ENCODE measurements at places on chromosomes 7 and 10.

DNA sequence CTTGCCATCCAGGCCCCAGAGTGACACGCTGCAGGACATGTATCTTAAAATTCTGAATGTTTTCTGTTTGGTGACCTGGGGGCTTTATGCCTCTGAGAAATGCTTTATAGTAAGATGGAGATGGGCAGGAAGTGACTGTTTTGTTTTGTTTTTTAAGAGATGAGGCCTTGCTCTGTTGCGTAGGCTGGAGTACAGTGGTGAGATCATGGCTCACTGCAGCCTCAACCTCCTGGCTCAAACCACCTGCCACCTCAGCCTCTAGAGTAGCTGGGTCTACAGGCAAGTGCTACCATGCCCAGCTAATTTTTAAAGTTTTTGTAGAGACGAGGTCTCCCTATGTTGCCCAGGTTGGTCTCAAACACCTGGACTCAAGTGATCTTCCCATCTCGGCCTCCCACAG, 20.6 kb downstream of the ZNF777 start:
- DNase-seq = no peak

GRCh38 chr7:154876516-154876915, 126.4 kb downstream of the PAXIP1 start:
- no peak for DNase-seq

DNA sequence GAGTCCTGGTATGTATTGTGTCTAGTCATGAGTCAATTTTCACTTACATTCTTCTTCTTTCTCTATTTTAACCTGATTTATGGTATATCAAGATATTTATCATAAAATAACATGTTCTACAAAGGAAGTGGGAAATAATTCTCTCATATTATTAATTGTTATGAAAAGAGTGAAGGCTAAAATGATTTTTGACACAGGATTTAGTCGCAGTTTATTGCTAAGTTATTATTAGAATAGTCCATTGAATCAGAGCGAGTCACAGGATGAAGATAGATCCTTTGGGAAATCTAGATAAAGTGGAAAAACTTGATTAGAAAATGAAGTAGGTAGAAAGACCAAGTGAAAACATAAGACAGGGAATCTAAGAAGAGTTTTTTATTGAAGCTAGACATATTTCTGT, 184.3 kb upstream of the DGKB start:
- DNase-seq = no peak

- peak; percentile 24 for DNase-seq
Measured at GRCh38 chr10:6072215-6072934, 10.2 kb upstream of the IL2RA start.

DNA sequence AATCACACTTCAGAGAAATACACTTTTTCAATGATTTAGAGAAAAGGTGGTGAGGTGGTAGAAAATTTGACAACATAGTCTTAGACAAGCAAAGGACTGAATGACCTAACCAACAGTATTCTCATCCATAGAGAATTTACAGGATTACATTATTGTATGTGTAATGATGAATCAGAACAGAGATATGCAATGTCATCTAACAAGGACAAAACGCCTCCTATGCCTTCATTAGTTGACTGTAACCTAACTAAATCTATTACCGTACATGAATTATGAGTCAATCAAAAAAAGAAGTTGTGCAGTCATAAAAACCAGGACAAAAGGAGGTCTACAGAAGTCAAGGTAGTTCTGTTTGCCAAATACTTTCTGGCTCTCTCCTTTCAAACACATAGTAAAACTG, 66.5 kb downstream of the RAB11FIP2 start:
- DNase-seq = no peak

DNA sequence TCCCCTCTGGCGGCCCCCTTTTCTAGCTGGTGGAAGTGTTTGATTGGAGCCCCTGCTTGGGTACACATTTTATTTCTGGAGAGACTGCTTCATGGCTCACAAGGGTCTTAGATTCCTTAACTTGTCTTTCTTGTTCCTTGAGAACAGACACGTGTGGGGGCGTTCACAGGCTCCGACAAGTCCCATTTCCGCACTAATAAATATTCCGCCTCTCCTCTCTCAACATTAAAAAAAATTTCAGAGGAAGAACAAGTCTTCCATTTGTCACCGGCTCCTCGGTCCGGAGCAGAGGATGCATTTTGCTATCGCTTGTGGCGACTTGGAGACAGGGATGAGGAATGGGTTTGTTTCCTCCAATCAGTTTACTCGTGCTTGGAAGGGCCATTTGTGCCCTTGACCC, 134.0 kb upstream of the PODXL start:
- DNase-seq = no peak

DNA sequence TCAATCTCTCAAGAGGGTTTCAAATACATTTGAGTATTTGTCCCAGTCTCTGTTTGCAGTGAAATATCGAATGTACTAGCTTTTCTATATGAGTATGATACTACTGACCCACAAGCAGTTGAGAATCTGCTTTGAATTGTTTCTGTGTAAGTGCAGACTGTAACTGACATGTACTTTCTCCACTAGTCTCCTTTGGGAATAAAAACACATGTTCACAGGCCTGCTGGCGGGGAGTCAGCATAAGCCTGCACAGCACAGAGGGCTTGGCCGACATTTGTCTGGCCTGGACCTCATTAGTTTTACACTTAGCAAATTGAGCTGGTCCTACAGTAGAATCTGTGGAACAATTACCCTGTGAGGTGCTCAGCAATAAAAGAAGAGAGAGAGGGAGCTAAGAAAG, 72.6 kb downstream of the ITGB8 start:
- peak; percentile 89 for DNase-seq

GRCh38 chr7:45420843-45421495, 153.2 kb upstream of the ADCY1 start:
- peak; percentile 19 for DNase-seq

GRCh38 chr10:128156999-128157755, 31.0 kb upstream of the MKI67 start:
- DNase-seq = no peak

- no peak for DNase-seq
Measured at GRCh38 chr10:97583476-97583875, 713 bp upstream of the HOGA1 start.

DNA sequence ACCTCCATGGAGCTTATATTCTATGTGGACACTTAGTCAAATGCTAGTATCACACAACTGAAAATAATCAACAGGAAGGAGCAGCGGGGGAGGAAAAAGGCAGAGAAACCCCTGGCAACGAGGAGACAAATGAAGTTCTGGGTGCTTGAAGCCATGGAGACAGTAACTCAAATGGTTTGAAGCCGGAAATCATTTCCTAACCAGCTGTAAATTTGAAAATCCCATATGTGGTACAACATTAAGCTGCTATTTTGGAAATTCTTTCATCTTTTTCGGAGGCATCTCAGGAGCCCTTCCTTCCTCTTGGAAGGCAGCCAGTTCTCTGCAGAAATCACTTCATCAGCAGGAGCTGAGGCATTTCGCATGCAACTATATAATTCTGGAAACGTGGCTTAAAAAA, 91.4 kb downstream of the PPP1R3C start:
- peak; percentile 65 for DNase-seq

GRCh38 chr10:87843714-87844113, 19.6 kb downstream of the KLLN start:
- DNase-seq = no peak

DNA sequence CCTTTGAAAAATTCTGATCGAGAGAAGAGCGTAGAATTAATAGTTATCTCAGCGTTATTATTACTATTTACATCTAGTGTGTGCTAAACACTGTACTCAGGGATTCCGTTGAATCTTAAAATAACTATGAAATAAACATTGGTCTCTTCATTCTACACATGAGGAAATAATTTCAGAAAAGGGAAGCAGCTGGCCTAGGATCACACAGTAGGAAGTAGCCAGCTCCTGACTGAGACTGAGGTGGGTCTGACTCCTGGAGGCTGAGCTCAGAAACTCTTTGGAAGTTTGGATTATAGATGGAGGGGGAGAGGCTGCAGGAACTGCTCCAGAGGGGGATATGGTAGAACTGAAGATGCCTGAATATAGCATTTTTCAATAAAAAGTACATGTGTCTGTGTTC, 183.9 kb upstream of the WDR11 start:
- peak; percentile 38 for DNase-seq

- DNase-seq = no peak
Measured at GRCh38 chr7:149293946-149294633, 32.1 kb downstream of the ZNF783 start.

DNA sequence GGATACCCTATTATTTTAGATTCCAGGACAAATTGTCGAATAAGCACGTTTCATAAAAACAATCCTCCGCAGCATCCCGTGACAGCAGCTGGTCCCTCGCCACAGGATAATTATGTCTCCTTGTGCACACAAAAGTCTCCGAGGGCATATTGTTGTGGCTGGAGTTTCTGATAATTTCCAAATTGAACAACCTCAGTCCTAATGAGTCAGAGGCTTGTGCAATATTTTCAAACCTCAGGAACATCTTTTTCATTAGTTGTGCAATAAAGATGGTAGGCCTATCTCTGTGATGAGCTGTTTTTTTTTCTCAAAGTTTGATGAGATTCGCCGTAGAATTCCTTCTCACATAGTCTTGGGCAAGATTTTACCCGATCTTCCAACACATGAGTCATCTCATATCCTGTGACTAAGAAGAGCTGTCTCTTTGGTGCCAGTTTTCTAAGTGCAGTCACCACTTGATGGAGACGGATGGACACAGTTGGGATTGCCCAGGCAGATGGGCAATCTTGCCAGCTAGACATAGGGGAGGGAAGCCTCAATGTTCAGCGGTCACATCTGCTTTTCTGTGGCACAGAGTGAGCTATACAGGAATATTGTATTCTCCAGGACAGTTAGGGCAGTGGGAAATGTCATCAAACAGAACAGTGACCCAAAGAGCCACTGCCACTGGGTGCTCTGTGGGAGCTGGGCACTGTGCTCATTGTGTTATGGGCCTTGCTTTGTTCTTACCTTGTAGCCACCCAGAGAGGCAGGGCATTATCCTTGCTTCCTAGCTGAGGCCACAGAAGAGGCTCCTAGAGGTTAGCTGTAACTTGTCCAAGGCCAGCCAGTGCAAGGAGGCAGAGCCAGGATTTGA, 7.8 kb downstream of the HTRA1 start:
- DNase-seq = peak; percentile 61

DNA sequence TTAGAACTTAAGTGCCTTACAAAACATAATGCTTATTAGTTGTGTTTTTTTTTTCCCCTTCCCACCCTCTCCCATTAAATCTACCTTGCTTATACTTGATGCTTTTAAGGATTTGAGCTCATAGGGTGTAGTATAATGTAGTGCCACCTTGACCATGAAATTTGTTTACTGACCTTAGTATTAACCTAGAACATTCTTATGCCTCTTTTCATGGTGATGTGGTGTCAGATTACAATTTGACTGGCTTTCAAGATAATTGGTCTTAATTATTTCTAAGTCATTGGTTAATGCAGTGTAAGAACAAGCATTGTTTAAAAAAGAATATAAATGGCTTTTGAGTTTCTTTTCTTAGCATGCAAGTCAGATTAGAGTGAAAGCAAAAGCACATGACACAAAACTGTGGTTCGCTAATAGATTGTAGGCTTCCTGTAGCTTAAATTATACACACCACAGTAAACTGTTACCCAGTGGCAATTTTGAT, 61.8 kb downstream of the ADD3 start:
- DNase-seq = no peak

- DNase-seq = no peak
Measured at GRCh38 chr10:122656308-122656705, 43.3 kb downstream of the C10orf120 start.

- DNase-seq = no peak
Measured at GRCh38 chr7:24388212-24388611, 104.2 kb downstream of the NPY start.

GRCh38 chr10:116211682-116212081, 61.3 kb downstream of the GFRA1 start:
- DNase-seq = no peak

DNA sequence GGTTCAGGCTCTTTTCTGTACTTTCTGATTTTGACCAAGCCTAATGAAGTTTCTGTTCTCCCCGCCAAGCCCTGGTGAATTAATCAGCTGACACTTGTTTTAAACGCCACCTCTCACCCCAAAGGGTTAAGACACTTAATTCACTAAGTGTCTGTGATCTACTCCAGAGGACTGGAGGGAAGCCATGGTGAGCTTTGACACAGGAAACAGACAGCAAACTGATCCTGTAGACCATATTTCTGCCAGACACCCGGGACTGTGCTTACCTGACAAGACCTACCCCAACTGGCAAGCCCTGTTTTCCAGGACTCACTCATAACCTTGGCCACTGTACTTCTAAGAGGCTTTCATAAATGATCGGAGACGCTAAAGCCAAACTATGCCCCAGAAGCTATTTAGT, 126.0 kb downstream of the STRA8 start:
- DNase-seq = no peak

Data from tongue (tissue), 3 donors.